OCI-M1 (cell line): ENCODE measurements at places on chromosomes 4 and X.

DNA sequence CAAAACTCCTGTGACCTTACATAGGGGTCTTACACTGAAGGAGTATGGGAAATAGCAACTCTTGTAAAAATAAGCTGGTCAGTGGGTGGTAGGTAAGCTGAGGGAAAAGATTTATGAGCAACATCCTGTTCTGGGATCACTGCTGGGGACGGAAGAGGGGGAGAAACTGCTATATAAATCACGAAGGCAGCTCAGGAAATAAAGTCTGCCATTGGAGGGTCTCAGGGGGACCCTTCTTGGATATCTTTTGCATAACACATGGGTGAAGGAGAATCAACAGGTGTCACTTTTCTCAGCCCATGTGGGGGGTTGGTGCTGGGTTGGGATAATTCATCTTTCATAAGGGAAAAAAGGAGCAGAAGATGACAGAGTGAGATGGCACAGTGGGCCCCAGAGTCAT is 33.7 kb downstream of the AFF1 start:
- DNase-seq = no peak

- no peak for DNase-seq
Observed at GRCh38 chrX:17519358-17519757, 144.4 kb downstream of the NHS start.

- DNase-seq = no peak
Observed at GRCh38 chrX:151871244-151871643, 41.4 kb upstream of the MAGEA4 start.

DNA sequence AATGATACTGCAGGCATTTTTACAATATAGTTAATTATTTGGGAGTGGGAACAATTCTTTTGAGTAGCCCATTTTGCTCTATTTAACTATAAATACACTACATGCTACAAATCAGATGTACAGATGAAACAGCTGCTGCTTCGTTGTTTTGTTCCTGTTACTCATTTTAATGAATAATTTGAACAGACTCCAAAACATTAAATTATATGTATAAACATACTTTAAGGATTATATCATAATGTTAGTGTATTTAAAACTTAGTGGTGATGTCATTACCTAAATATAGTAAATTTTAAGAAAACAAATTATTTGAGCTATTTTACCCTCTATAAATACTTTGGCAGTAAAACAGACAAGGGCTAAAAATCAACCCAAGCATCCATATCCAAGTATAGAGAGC is 60.7 kb downstream of the GAB1 start:
- DNase-seq = no peak

DNA sequence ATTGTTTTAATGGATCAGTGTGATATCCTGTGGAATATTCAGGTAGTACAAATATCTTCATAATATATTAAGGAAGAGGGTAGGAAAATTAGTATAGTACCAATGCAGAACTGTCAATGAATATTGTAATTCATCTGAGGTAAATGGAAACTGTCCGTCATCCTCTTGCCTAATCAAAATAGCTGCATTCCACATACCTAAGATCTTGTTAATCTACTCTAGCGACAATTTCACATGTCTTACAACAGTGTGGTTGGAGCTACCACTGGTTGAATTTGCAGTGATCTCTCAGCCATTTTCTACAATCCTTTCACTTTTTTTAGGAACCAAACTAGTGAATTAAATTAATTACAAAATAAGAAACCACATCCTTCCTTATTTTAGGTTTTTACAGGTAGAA is 117.5 kb downstream of the PCDH18 start:
- DNase-seq = no peak

GRCh38 chr4:155599596-155599995 is 67.1 kb upstream of the GUCY1A1 start:
- DNase-seq = peak; percentile 51

DNA sequence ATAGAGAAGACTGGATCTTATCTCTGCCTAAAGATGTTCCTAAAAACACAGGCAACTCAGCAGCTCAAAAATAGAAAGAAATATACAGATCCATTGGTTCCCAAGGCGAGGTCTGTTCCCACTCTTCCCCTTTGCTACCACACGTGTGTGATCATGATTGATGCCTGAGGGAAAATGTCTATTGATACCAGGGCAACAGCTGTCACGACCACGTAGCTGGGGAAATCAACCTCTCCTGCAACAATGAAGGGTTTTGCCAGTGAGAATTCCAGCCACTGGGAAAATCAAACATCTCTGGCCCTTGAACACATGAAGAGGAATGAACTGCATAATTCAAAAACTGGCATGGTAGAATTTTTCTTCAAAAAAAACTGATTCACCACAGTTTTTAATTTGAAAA is 131.0 kb upstream of the MAP3K15 start:
- DNase-seq = no peak

GRCh38 chr4:138659812-138660316 is 355.7 kb upstream of the NOCT start:
- no peak for DNase-seq

GRCh38 chr4:119266153-119266552 is 53.6 kb downstream of the USP53 start:
- DNase-seq = no peak

DNA sequence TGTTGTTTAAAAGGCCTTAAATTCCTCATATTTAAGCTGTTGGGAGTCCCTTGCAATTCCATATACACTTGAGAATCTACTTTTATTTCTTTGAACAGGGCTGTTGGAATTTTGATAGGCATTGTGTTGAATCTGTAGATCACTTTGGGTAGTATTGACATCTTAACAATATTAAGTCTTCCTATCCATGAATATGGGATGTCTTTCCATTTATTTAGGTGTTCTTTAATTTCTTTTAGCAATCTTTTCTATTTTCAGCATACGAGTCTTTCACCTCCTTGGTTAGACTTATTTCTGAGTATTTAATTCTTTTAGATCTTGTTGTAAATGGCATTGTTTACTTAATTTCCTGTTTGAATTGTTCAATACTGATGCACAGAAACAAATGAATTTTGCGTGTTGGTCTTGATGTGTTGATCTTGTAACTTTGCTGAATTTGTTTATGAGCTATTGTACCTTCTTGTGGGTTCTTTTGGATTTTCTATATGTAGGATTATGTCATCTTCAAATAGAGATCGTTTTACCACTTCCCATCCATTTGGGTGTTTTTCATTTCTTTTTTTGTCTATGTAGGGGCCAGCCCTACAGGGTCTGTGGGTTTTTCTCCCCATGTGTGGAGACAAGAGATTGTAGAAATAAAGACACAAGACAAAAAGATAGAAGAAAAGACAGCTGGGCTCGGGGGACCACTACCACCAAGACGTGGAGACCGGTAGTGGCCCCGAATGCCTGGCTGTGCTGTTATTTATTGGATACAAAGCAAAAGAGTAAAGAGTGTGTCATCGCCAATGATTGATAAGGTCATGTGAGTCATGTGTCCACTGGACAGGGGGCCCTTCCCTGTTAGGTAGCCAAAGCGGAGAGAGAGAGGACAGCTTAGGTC is 18.2 kb upstream of the CTBP1 start:
- no peak for DNase-seq
